ENCODE measurements at places on chromosomes 4 and X.

DNA sequence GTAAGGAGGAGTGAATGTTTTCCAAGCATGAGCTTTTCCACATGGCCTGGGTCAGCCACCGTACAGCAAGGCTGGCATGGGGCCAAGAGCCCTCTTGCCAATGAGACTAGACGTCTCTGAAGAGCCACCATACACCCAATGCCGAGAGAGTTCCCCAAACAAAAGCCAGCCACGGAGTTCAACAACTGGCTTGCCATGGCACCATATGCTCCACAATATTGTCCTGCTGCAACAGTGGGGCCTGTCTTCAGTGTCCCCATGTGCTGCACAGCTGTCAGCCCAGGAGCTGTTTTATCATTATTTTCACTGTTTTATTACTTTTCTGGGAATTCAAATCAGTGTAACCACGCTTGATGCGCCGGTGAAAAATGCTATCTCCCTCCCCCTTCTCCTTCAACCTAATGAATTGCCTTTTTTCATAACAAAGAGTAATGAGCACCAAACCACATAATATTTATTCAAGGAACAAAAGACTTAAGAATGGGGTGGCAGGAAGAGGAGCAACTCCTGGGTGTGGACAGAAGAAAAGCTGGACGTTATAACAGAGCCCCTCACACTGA, 18.4 kb downstream of the MAML3 start:
- no peak for DNase-seq

DNA sequence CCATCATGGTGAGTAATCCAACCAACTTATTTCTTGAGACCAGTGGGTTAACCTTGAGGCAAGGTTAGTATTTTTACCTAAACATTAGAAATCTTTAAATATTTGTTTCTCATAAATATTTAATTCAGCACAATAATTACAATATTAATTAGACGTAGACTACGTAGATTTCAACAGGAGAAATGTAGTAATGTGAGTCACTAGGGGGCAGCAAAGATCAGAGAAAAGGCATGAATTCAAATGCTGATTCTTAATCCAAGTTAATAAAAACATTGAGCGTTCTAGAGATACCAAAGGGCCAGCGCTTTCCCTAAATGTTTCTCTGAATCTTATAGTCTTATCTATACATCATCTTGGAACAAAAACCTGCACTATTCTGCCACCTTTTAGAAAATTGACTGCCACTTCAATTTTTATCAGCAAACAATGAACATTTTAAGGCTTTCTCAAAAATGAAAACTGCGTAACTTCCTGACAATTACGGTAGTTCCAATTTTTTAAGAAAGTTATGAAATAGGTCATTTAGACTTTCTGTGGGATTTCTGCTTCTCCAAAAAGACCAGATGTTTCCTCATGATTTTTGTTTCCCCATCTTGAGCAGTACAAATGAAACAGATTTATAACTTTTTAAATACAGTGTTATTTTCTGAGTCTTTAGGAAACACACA, 180.7 kb downstream of the GASK1B start:
- no peak for DNase-seq

- no peak for DNase-seq
These were observed 575.3 kb downstream of the TRIML1 start for GRCh38 chr4:188714501-188714900.

- DNase-seq = no peak
These were observed 20.2 kb upstream of the MTM1 start for GRCh38 chrX:150548251-150548650.

GRCh38 chr4:76892601-76893000, 5.3 kb downstream of the SOWAHB start:
- DNase-seq = no peak

DNA sequence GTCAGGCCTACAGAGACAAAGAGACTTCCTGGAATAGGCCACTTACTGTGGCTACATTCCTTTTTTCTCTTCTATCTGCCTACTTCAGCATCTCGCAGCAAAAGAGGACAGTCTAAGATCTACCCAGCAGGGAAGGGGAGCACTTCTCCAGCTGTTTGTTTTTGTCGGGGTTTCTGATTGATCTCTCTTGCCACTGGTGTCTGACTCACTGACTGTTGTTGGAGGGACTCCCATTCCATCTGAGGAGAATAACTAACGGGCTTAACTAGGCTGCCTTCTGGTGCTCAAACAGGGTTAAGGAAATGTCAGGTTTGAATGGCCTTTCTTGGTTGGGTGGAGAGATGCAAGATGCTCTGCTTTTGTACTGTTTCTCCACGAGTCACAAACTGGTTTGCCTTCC, 100.2 kb upstream of the TMEM164 start:
- no peak for DNase-seq

- DNase-seq = no peak
These were observed 19.4 kb upstream of the SERTM2 start for GRCh38 chrX:111492085-111492484.

DNA sequence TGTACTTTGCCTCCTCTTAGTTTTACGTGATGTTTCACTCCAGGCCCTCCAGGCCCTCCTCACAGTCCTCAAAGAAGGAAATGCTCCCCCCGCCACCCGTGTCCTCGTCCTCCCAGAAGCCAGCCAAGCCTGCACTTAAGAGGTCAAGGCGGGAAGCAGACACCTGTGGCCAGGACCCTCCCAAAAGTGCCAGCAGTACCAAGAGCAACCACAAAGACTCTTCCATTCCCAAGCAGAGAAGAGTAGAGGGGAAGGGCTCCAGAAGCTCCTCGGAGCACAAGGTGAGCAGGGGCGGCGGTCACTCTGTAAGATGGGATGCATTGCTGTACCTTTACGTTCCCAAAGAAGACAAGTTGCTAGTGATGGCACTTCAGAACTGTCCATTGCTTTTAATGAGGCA, 94.4 kb downstream of the KLHL8 start:
- no peak for DNase-seq

DNA sequence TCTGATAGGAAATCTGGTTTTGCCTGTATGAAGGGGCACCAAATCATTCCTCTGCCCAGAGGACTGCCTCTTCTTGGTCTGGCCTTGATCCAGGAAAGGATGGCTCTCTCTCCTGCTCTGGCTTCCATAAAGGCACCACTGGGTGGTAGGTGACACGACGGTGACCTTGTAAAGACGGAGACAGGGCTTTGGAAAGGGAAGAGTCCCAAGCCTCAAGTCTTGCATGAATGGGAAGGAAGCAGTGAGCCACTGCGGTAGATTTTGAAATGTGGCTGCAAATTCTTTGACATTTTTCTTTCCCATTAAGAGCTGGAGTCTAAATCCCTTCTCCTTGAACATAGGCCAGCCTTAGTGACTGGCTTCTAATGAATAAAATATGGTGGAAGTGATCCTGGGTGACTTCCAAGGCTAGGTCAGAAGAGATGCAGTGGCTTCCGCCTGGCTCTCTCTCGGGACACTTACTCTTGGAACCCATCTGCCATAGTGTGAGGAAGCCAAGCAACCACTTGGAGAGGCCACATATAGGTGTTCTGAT, 347.4 kb downstream of the BCOR start:
- no peak for DNase-seq

- DNase-seq = no peak
These were observed 136.3 kb downstream of the COL25A1 start for GRCh38 chr4:109166126-109166525.

DNA sequence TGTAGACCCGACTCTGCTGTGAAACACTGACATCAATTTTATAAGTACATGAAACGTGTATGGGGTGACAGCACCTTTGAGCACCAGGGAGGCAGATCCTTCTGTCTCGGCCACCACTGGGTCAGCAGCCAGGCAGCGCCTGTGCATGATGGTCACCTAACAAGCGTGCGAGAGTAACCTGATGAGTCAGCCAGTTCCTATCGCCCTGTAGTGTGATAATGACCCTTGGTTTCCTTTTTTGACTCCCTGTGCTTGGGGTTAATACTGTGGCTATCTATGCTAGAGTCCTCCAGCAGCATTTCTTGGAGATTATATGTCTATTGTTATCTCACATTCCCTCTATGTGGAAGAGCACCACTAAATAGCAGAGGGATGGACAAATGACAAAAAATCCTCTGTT, 101.6 kb downstream of the NPNT start:
- DNase-seq = no peak

GRCh38 chr4:173477016-173477415, 53.0 kb downstream of the HAND2 start:
- DNase-seq = no peak

- DNase-seq = no peak
These were observed 21.5 kb downstream of the JADE1 start for GRCh38 chr4:128830906-128831503.

DNA sequence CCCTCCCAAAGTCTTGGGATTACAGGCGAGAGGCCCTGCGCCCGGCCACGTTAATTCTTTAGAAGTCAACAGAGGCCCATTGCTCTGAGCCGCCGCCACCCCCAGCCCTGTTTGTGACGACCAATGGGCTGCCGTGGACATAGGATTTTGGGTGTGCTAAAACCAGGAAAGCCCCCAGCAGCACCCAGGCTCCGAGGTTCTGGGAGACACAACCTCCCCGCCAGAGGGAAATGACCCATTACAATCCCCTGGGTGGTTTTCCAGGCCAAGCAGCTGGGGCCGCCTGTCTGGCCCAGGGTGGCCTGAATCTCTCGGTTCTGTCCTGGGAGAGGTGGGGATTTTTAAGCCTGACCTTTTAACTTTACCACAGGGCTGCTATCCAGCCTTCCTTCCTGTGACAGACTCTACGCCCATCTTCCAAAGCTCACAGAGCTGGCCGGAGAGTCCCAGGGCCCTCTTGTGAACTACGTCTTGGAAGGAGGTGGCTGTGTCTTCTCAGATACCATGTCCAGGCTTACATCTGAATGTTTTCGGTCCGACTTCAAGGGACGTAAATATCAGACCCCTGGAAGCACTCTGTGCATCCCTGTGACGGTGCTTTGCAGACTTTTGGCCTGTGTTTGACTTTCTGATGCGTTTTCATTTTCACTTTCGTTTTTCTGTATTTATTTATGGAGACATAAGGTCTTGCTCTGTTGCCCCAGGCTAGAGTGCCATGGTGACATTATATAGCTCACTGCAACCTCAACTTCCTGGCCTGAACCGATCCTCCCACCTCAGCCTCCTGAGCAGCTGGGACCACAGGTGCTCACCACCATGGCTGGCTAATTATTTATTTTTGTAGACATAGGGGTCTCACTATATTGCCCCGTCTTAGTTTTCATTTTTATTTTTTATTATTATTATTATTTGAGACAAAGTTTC, 36.0 kb downstream of the P2RY8 start:
- DNase-seq = no peak

DNA sequence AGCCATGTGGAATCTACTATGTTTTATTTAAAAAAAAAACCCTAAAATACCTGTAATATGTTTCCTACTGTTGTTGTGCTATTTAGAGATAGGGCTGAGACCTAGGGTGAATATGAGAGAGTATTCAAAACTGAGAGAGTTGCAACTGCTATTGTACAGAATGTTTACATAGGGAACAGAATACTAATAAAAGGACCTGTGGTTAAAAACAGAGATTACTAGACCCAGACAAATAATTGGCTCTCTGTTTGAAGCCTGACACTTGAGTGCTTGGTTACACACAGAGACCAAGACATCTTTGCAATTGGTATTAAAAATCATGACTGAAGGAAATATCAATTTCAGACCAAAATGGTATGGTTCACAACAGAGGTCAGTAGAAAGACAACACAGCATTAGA, 278.9 kb upstream of the GIMD1 start:
- no peak for DNase-seq

- DNase-seq = no peak
These were observed 78.5 kb upstream of the NAF1 start for GRCh38 chr4:163245044-163245728.

- no peak for DNase-seq
These were observed 267.3 kb upstream of the GATB start for GRCh38 chr4:152028131-152028530.
